T follicular helper cell (primary cell): ENCODE measurements at places on chromosomes 11 and 22.

- no peak for DNase-seq
Measured at GRCh38 chr11:110797453-110797852, 85.2 kb upstream of the ARHGAP20 start.

DNA sequence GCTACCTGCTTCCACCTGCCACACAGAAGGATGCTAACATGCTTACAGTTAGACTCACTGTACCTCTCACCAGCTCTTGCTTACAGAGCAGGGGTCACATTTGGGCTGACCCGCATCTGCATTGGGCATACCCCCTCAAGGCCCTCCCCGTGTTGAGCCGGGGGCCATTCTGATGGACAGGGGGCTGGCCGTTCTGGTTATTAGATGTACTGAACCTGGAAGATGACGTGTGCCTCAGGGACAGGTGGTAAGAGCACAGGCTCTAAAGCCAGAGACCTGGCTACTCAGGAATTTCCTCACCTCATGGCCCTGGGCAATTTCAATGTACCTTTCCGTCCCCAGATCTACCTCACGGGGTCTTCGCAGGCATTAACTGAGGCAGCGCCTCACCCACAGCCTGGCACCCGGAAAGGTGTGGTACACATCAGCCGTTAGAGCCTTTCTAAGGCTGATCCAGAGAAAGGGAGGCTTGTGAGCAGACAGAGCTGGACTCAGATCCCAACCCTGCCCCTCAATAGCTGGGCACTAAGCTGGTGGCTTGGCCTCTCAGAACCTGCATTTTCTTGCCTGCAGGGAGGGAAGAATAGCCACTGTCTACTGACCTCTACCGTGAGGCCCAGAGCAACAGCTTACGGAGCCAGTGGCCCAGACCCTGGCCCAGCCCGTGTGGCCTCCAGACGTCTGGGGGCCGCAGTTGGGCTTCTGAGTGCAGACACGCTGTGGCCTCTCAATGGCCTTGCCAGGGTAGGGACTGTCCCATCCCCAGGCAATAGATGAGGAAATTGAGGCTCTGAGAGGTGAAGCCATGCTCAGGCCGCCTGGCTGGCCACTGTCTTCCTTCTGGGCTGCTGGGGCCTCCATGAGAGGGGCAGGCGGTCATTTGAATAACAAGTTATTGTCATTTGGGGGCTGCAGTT is 100.6 kb downstream of the MORC2 start:
- DNase-seq, result no peak

GRCh38 chr22:48144318-48144717 is 1381.9 kb downstream of the TBC1D22A start:
- DNase-seq, result no peak

DNA sequence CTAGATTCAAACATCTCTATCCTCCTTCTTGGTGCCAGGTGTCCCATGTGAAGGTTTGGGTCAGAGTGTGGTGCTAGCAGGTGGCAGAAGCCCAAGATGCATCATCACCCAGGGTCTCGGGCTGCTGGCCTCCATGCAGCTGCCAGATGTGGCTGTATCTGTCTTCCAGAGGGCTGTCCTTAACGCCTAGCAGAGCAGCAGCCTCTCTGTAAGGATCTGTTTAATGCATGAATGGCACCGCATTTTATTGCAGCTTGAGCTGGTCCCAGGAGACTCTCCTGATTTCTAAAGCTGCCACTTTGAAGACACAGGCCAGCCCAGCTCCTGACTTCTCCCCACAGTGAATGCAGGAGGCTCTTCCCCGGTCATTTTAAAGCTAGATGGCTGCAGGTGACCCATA is 26.3 kb downstream of the SLC1A2 start:
- no peak for DNase-seq

- no peak for DNase-seq
Measured at GRCh38 chr22:21702700-21703683, 32.6 kb downstream of the YPEL1 start.

- DNase-seq, result no peak
Measured at GRCh38 chr11:81444297-81444696, 1289.4 kb downstream of the FAM181B start.

- DNase-seq, result peak; percentile 20
Measured at GRCh38 chr22:30305906-30306626, 16.8 kb upstream of the CASTOR1 start.

GRCh38 chr11:10441652-10442503 is 13.2 kb upstream of the AMPD3 start:
- no peak for DNase-seq

DNA sequence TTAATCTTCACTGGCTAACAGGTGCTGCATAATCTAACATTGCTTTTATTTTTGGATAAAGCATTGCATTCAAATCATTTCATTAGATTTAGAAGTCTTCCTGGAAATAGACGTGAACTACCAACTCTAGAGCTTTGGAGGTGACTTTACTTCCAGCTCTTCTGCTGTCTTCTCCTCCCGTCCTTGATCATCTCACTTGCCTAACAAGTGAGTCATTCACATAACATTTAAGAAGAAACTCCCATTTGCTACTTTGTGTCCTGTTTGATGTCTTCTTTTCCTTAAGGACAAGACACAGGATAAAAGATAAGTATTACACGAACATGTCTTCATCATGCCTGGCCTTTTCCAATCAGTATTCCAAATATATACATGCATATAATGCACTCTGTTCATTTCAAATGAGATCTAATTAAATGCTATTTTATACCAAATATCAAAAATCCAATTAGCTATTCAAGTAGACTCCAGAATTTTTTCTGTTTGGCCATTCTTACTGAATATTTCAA is 88.3 kb downstream of the BDNF start:
- no peak for DNase-seq

- DNase-seq, result no peak
Measured at GRCh38 chr11:69468911-69469885, 12.3 kb upstream of the LINC01488 start.

DNA sequence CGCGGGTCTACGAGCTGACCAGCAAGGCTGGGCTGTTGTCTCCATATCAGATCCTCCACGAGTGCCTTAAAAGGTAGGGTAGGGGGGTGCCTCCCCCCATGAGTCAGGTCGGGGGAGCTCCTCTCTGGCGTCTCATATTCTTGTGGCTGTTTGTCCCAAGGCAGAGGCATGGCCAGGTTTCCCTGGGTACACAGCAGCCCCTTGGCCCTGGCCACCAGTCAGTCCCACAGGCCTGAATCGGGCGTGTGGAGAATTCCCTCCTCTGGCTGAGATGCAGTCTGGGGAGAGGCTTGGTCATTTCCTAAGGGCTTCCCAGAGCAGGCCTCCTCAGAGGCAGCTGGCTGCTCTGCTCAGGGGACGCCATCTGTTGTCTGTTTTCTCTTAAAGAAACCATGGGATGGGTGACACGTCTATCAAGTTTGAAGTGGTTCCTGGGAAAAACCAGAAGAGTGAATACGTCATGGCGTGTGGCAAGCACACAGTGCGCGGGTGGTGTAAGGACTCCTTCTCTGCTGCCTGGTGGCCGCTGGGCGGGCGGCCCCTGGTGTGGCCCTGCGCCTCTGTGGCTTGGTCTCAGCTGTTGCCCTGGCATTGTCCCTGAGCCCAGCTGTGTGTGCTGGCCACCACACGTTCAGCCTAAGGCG is 9.6 kb upstream of the RANBP1 start:
- DNase-seq, result no peak

DNA sequence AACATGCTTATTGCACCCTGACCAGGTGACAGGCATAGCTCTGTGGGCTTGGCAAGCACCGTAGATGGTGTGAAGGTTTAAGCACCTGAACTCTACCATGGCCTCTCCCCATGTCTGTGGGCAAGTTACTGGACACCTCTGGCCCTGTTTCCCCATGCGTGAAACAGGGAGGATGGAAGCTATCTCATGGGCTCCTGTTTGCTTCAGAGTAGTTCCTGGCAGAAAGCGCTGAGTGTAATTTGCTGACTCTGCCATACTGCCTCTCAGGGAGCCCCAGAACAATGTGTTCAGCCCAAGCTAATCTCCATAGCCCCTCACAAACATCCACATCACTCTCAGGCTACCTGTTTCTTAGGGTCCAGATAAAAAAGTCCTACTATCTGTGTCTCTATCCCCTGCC is 2.4 kb downstream of the CBX6 start:
- DNase-seq, result no peak

DNA sequence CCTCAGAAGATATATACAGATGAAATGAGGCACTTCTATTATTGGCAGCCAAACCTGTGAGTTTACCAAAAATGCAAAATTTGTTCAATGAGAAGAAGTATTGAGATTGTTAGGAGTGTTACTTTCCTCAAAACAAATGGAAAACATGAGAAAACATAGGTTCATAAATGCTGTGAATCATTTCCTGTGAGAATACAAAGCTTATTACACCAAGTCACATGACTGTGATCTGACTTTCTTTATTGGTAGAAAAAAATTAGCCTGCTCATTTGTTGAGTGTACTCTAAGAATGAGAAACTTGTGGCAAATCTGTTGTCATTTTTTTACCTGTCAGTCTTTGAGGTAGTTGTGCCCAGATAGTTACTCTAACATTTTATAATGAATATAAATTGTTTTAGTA is 215.1 kb downstream of the TMEM135 start:
- no peak for DNase-seq

DNA sequence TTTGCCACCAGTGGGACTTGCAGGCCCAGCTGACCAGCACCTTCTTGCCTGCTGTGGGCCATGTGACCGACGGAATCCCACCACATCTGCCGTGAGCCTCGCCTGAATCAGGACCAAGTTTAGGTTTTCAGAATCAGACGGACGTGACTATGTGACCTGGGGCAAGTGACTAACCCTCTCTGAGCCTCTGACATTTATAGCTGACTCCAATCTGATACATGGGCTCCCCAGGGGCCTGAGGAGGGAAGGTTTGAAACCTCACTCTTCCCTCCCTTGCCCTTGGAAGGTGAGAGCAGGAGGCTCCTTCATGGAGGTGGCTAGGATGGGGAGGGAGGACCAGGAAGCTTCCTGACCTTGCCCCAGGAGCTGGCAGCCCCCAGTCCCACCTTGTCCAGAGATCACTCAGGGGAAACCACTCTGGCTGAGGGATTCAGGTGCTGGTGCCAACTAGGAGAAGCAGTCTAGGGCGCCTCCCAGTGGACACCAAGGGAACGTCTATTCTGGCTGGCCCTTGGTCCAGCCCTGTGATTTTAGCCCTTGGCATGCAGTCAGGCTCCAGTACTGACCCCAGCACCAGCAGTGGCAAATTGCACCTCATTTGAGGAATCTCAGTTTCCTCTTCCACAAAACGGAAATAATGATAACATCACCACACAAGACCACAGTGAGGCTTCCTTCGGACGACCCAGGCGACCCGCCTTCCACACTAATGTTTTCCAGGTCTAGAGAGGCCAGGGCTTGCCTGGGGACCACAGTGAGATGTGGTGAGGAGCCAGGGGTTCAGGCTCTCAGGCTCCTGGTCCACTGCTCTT is 47.2 kb upstream of the SYT7 start:
- DNase-seq, result peak; percentile 3
